ENCODE measurements at places on chromosomes 5 and 9.

- no peak for DNase-seq
These were observed 311.6 kb upstream of the CLINT1 start for GRCh38 chr5:158170534-158170933.

- DNase-seq: no peak
These were observed 1079.7 kb downstream of the CDH12 start for GRCh38 chr5:21773456-21773855.

- no peak for DNase-seq
These were observed 5.1 kb downstream of the TLN1 start for GRCh38 chr9:35726931-35727330.

DNA sequence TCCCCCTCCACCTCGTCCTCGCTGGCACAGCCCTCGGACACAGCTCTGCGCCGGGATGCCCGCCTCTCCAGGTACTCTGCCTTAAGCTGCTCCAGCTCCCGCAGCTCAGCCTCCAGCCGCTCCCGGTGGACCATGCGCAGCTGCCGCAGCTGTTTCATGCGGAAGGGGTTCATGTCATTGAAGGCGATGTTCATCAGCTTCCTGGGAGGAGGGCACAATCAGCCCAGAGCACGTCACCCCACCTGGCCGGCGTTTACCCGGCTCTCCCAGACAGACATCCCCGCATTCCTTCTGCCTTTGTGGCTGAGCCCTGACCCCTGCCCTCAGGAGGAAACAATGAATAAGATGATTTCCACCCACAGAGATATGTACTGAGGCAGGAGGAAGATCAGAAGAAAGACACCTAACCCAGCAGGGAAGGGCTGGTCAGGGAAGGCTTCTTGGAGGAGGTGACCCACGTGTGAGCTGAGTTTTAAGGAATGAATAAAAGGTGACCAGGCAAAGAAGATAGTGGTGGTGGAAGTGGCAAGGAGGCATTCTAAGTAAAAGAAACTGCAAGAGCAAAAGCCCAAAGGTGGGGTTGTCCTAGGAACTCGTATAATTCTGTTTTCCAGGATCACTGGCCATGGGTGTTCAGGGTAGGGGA is 7.1 kb upstream of the CORO2A start:
- DNase-seq: no peak

- DNase-seq: no peak
These were observed 1.4 kb downstream of the GLIS3 start for GRCh38 chr9:4298255-4299004.
